ENCODE measurements at places on chromosomes 13 and 19. TPM values are rescaled to one million over a fixed set of nuclear protein-coding genes. Genes with fewer than 3 reads are reported as not detected.

- DNase-seq = no peak
Measured at GRCh38 chr19:18457483-18458331, 19.8 kb upstream of the ISYNA1 start.

GRCh38 chr19:17733127-17733526 is 13.8 kb downstream of the MAP1S start:
- no peak for DNase-seq

DNA sequence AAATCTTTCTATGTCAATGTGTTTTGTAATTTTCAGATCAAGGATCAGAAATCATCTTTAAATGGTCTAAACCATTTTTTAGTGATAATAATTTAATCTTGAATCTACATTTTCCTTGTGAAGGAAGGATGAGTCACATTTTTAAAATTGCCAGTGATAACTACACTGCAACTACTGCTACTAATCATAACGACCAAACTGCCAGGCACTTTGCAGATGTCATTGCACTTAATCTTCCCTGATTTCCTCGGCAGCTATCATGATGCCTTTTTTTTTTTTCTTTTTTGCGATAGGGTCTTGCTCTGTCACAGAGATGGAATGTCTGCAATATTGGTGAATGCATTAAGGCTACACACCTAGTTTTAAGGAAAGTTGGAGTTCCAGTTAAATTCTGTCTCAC is 41.4 kb upstream of the SLC10A2 start:
- no peak for DNase-seq

- DNase-seq = no peak
Measured at GRCh38 chr13:96481482-96481881, 391.6 kb downstream of the HS6ST3 start.

GRCh38 chr19:12859546-12859945 is 21.2 kb downstream of the MAST1 start:
- no peak for DNase-seq

GRCh38 chr19:9937001-9937411 is 691 bp upstream of the OLFM2 start:
- no peak for DNase-seq

DNA sequence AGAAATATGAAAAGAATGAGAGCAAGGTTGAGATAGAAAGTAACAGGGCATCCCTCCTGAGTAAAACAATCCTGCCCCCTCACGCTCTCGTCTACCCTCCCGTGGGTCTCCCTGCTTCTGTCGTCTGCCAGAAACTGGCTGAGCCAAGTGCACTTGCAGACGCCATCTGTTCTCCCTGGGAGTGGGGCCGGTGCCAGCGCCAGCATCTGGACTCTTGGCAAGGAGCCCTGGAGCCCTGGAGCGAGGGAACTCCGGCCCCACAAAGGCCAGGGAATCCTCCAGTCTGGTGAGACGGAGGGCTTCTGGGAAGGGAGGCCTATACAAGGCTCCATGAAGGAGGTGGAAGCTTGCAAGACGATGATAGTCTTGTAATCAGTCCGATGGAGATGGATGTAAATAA is 2.3 kb upstream of the TMEM91 start:
- DNase-seq = no peak

- no peak for DNase-seq
Measured at GRCh38 chr13:111251646-111252445, 68.6 kb upstream of the TEX29 start.

DNA sequence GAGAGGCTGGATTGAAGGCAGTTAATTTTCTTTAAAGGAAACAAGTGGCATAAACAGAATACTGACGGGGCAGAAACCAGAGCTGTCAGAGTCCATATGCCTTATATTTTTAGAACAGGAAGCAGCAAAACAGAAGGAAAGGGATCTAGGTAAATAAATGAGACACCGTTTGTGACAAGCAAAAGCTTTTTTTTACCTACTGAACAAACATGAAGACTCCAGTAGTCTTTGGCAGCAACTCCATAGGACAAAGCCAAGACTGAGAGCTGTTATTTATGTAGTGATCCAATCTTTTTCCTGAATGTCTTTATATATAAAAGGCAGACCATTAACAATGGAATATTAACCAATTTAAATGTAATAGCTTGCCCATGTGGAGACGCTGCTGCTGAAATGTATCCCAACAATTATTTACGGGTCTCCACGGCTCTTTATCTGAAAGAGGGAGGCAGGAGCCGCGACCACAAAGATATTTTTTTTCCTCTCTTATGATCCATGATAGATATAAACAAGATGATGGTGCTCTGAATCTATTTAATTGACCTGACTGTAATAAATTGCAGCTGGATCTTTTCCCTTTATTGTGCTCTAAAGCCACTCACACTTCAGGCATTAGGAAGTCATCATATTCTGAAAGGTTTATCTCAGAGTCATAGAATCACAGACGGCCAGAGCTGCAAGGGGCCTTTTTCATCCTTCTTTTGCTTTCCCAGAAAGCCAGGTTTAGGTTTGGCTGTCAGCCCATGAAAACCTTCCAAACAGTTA is 687.8 kb downstream of the EFNB2 start:
- no peak for DNase-seq

DNA sequence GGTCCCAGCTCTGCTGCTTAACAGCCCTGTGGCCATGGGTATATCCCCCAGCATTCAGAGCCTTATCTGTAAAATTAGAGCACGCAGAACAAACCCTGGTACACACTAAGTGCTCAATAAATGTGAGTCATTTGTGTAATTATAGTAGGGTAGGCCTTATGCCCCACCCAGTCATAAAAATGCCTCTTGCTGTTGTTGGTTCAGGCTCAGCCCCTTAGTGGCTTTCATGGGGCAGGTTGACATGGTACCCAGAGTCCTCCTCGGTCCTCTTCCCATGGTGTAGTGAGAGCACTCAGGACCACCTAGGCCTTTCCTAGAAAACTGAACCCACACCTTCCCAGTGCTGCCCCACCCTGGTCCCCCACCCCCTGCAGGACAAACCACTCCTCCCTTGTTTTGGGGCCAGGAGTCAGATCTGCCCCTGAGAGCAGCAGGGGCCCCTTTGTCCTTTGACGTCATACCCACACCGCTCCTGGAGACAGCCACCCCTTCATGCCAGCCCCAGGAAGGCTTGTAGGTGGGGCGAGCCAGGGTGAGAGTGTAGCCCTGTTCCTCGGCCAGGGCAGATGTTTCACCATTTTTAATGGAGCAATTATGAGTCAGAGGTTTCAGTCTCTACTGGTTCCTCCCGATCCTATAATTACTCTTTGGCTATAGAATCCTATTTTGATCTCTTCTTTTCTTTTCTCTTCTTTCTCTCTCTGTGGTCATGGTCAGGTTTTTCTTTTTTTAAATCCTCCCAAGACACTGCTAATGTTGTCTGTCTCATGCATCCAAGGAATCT is 36.8 kb downstream of the ACTN4 start:
- peak; percentile 74 for DNase-seq

- DNase-seq = no peak
Measured at GRCh38 chr13:84925443-84925842, 873.8 kb downstream of the SLITRK6 start.

- DNase-seq = no peak
Measured at GRCh38 chr13:37435881-37436280, 162.7 kb downstream of the POSTN start.

GRCh38 chr19:52992109-52993004 is 21.4 kb upstream of the ERVV-1 start:
- no peak for DNase-seq

GRCh38 chr13:29382021-29382420 is 213.5 kb downstream of the SLC7A1 start:
- DNase-seq = no peak

IL12RB1 gene
- 66.1 TPM for total RNA-seq

C13orf42 gene
- total RNA-seq = not detected

KANK3 gene
- 7.4 TPM for total RNA-seq

PABPC3 gene
- total RNA-seq = 0.88 TPM

ZNF20 gene
- total RNA-seq = 5.3 TPM

VSTM2B gene
- total RNA-seq = not detected

ALDH16A1 gene
- 36.6 TPM for total RNA-seq

MAST1 gene
- 1.1 TPM for total RNA-seq

HIPK4 gene
- 0.10 TPM for total RNA-seq

PRR12 gene
- 33.0 TPM for total RNA-seq
